ENCODE measurements at places on chromosomes 6 and 20.

DNA sequence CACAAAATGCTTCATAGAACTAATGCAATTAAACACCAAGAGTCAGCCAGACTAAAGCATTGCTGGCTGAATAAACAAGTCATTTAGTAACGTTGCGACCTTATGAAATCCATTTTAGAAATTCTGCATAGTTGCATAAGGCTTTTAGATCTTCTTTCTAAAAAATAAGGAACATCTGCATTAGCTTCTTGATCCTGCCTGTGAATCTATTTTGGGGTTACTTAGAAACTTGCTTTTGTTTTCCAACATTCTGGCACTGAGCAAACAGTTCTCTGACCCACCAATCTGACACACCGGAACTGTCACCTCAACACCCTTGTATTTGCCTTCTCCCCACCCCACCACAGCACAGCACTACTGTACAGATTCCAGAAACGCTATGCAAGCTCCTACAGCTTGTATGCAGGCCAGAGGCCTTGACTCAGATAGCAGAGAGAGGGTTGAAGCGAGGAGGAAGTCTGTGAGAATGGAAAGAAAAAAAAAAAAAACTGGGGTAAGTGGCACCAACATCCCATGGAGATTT, 55.0 kb downstream of the KIF13A start:
- DNase-seq, result no peak

- DNase-seq, result no peak
Observed at GRCh38 chr6:16547587-16547986, 213.7 kb downstream of the ATXN1 start.

- no peak for DNase-seq
Observed at GRCh38 chr6:94041945-94042709, 622.8 kb upstream of the EPHA7 start.

GRCh38 chr20:33475381-33476152, 14.3 kb upstream of the CBFA2T2 start:
- DNase-seq, result no peak

- no peak for DNase-seq
Observed at GRCh38 chr6:121668259-121668658, 232.8 kb downstream of the GJA1 start.

DNA sequence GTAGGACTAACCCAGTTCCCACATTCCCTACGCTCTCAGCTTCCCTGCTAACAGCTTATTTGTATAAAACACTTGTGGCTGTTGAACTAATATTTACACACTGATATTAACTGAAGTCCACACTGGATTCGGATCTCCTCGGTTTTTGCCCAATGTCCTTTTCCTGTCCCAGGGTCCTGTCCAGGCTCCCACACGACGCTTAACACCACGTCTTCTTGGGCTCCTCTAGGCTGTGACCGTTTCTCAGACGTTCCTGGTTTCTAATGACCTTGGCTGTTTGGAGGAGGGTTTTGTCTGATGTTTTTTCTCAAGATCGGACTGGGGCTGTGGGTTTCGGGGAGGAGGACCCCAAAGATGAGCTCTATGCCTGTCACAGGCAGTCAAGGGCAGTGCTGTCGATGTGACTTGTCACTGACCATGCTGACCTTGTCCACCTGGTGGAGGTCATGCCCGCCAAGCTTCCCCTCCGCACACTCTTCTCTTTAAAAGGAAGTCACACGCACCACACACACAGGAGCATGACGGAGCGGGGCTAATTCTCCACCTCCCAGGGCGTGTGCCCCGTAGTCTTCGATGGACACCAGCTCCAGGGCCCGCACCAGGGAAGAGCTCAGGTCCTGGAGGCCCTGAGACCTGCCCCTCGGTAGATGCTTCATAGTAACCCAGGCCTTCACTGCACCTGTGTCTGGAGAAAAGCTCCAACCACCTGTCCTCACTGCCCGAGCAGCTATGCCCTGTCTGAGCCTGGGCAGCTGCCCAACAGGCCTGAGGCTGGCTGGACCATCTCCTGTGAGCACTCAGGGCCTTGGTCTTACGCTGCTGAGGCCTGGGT, 72.0 kb downstream of the TTLL2 start:
- no peak for DNase-seq

- peak; percentile 74 for DNase-seq
Observed at GRCh38 chr20:1776681-1777475, 118.3 kb upstream of the SIRPA start.

DNA sequence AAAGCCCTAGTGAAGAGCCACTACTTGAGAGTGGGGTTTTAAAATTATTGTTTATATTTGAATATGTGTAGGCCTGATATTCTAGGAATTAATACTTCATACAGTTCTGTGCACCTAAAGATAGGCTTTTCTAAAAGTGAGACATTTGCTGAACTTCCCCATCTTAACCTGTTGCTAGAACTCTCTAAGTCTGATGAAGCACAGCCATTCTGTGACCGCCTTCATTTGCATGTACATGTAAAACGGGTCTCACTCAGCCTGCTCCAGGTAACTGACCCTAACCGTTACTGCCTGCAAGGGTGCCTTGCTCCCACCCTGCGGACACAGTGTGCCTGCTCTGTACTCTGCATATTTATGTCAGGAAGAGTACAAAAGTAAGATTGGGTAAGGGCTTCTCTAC, 44.3 kb upstream of the IRF4 start:
- no peak for DNase-seq

DNA sequence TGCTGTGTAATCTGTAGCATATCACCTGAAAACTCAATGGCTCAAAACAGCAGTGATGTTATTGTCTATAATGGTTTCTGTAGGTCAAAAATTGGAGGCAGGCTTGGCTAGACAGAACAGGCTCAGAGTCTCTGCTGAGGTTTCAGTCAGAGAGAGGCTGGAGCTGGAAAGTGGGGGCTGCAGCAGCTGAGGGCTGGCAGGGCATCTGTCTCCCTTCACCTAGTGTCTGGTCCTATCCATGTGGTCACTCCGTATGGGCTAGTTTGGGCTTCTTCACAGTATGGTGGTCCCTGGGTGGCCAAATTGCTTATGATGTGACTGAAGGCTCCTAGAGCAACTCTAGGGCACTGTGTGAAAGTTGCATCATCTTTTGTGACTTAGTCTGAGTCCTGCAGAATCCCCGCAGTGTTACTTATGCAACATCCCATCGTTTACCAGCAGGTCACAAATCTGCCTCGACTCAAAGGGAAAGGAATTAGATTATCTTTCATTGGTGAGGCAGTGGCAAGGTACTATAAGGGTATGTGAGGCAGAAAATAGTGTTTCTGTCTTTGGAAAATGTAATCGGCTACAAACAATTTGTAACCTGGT, 497.0 kb downstream of the EPHA7 start:
- DNase-seq, result no peak

DNA sequence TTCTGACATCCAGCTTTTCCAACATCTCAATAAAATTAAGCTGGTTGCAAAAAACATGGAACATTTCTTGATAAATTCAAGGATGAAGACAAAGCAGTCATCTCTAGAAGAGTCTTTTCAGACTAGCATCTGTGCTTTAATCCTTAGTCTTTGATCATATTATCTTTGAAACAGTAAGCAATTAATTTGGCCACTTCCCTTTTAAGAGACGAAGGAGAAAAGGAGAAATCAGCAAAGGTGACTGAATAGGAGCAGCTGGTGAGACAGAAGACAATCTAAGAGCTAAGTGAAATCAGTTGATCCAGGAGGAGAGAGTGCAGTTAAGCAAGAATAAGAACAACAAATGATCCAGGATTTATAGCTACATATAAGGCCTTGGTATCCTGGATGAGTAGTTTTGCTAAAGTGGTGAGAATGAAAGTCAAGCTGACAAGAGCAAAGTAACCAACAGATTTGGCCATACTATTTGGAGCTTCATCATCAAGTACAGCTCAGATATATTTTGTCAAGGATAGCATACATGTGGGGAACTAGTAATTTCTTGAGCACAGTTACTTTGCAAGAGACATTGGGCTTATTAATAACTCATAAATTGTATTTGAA, 215.5 kb downstream of the ADGB start:
- no peak for DNase-seq

DNA sequence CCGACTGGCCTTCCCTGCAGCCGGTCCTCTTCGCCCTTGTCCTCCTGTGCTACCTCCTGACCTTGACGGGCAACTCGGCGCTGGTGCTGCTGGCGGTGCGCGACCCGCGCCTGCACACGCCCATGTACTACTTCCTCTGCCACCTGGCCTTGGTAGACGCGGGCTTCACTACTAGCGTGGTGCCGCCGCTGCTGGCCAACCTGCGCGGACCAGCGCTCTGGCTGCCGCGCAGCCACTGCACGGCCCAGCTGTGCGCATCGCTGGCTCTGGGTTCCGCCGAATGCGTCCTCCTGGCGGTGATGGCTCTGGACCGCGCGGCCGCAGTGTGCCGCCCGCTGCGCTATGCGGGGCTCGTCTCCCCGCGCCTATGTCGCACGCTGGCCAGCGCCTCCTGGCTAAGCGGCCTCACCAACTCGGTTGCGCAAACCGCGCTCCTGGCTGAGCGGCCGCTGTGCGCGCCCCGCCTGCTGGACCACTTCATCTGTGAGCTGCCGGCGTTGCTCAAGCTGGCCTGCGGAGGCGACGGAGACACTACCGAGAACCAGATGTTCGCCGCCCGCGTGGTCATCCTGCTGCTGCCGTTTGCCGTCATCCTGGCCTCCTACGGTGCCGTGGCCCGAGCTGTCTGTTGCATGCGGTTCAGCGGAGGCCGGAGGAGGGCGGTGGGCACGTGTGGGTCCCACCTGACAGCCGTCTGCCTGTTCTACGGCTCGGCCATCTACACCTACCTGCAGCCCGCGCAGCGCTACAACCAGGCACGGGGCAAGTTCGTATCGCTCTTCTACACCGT, 6.1 kb downstream of the UBD start:
- DNase-seq, result no peak

GRCh38 chr6:33213989-33214335, 5.7 kb downstream of the RING1 start:
- no peak for DNase-seq

- peak; percentile 46 for DNase-seq
Observed at GRCh38 chr6:16762550-16763477, 1.6 kb upstream of the ATXN1 start.

- no peak for DNase-seq
Observed at GRCh38 chr6:41774841-41775240, 4.9 kb downstream of the FRS3 start.

- no peak for DNase-seq
Observed at GRCh38 chr6:118786596-118787453, 107.1 kb upstream of the ASF1A start.

GRCh38 chr6:83270971-83271719, 78.0 kb downstream of the RWDD2A start:
- no peak for DNase-seq

- DNase-seq, result no peak
Observed at GRCh38 chr20:58130581-58130980, 97.9 kb downstream of the ANKRD60 start.

DNA sequence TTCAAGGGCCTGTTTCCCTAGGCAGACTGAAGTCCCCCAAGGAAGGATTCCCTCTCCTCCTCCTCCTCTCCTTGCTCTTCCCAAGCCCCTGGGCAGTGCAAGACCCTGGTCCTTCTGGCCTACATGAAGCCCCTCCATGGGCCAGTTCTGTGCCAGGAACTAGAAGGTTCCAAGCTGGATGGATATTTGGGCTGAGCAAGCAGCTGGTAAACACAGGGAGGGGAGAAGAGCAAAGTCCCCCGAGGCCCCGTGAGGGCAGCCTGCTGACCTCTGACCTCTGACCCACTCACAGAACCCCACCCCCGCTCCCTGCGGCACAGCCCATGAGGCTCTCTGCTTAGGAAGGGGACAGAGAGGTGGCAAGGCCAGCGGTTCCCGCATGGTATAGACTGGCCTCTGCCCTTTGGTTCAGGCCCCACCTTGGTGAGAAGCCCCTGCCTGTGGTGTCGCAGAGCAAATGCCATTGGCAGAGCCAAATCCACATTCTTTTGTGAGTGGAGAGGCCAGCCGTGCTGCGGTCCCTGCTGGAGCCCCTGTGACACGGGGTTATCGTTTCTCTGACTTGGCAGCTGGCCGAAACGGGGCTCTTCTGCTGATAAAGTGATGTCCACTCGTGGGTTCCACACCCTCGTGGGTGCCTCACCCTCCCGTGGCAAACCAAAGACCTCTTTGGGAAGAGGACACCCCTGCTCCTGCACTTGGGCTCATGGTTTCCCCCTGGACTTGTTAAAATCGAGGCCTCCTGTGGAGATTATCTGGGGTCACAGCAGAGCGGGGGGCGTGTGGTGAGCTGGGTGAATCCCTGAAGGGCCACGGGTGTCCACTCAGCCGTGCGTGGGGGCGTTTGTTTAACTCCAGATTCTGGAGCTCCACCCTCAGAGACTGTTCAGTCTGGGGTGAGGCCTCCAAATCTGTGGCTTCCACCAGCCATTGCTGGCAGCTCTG, 2.1 kb upstream of the CHRNA4 start:
- no peak for DNase-seq

GRCh38 chr20:63873477-63873971, 8.5 kb downstream of the TPD52L2 start:
- DNase-seq, result no peak

GRCh38 chr6:3222506-3223038, 4.9 kb downstream of the TUBB2B start:
- DNase-seq, result no peak

- DNase-seq, result no peak
Observed at GRCh38 chr6:133355922-133356321, 114.8 kb downstream of the EYA4 start.

GRCh38 chr6:146542881-146543210, 787 bp upstream of the RAB32 start:
- DNase-seq, result no peak

DNA sequence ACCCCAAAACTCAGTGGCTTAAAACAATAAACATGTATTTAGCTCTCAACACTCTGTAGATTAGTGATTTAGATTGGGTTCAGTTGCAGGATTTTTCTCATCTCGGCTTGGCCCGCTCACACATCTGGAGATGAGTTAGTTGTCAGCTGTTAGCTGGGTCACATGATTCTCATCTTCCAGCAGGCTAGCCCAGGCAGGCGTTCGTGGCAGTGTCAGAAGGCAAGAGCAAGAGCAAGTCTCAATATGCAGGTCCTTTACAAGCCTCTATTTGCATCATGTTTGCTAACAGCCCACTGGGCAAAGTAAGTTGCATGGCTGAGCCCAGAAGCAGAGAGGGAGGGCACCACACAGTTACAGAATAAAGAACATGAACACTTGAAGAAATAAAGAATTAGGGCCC, 83.6 kb upstream of the MYLIP start:
- DNase-seq, result no peak

GRCh38 chr6:56058636-56059035, 183.2 kb upstream of the BMP5 start:
- no peak for DNase-seq

- no peak for DNase-seq
Observed at GRCh38 chr6:89050155-89050554, 30.4 kb upstream of the PNRC1 start.

GRCh38 chr6:63553208-63553607, 19.1 kb upstream of the LOC128125822 start:
- no peak for DNase-seq

Measured in naive thymus-derived CD4-positive, alpha-beta T cell (primary cell).